LNCaP clone FGC (cell line): ENCODE measurements at places on chromosomes 3 and 15.

DNA sequence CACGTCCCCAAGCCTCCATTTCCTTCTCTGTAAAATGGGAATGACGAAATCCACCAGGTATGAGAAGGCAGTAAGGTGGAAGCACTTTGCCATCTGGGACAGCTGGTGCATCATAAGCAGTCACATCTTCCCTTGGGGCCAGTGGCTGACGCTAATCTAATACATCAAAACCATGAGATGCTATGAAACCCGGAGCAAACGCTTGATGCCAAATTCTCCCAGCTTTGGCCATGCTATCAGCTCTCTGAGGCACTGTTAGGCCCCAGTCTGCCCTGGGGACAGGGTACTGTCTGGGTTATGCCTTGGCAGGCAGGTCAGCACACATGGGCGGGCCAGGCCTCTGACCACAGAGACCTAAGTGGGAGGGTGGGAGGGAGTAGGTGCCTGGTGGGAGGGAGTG, 66.1 kb downstream of the ADAMTS17 start:
- DNase-seq: no peak

- no peak for DNase-seq
Measured at GRCh38 chr15:51281368-51281967, 56.9 kb downstream of the CYP19A1 start.

DNA sequence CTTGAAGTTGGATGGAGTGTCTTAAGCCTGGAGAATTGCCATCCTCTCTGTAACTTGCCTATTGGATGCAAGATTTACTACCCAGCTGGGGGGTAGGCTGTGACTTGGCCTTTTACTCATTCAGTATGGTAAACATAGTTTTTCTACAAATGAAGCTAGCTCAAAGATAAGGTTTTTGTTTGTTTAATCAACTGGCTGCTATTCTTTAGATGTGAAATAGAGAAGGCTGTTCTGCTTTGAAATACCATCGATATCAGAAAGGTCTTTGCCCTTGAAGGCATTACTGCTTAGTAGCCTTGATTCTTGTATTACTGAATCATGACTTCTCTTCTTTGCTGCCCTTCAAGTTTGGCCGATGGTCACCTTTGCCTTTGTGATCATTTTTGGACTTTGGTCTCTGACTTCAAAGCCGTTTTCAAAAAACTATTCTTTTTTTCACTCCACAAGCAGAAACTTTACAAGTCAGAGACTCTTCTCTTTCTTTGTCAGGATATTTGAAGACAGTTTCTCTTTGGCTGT, 83.1 kb downstream of the GAP43 start:
- DNase-seq: no peak

- DNase-seq: no peak
Measured at GRCh38 chr15:92288755-92289154, 104.9 kb upstream of the ST8SIA2 start.

DNA sequence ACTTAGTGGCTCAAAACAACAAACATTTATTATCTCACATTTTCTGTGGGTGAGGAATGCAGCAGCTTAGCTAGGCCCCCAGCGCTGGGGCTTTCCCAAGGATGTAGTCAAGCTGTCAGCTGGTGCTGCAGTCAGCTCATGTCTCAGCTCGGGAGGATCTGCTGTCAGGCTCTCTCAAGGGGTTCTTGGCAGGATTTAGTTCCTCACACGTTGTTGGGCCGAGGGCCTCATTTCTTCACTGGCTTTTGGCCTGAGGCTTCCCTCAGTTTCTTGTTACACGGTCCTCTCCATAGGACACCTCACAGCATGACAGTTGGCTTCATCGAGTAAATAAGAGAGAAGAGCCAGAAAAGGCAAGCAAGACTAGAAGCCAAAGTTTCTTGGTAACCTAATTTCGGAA, 13.7 kb upstream of the U2SURP start:
- no peak for DNase-seq
